ENCODE measurements at places on chromosomes 4 and X.

DNA sequence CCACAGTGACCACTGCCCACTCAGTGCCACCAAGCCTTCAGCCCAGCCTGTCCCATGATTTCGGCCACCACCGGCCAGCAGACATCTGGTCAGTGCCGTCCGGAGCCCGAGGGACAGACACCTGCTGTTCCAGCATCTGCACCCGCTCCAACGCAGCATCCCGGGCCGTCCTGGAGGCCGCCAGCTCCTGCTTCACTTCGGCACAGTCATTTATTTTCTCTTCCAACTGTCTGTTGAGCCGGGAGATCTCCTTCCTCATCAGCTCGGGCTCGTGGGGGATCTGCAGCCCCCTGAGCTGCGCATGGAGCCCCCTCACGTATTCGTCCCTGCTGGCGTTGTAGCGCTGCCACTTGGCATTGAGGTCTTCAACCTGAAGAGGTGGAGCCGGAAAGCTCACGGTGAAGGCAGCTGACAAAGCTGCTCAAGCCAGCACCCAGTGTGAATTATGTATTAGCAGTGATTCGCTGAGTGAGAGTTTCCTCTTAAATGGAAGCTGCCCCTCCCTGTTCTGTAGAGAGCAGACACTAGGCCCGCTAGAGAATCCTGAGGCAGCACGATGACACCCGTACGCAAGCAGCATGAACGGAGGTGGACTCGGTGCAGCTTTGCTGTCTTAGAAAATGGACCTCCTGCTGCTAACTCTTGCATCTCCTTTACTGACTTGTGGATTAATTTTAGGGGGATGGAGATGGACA is 11.4 kb downstream of the TNIP2 start:
- no peak for DNase-seq

DNA sequence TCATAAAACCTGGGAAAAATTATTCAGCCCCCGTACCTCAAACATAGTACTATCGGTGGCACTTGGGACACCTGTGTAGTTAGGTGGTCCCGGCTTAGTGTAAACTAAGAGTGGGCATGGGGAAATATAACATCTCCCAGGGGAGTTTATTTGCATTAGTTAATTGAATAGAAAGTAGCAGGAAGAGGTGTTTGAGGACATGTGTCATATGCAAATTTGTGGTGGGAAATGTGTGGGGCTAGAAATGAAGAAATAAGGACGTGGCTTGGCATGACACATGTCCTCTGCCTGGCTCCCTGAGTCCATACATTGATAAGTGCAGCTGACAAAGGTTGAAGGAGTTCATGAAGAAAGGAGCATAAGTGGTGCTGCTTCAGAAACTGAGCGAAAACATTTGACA is 483.6 kb downstream of the SH2D1A start:
- no peak for DNase-seq

DNA sequence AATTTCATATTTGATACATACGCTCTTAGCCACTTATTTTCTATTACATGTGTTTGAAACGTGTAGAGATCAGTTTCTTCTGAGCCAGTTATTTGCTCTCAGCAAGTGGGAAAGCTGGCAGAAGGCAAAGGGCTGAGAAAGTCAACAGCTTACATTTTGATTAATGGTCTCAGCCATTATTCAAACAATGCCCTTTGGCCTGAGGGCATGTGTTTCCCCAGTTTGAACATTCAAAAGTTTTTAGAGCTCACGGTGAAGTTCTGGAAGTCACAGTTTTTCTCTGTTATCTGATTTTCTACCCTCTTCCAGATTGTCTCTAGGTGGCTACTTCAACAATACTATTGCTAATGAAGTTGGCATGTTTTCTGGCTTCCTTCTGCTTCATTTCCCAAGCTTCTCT is 591.8 kb upstream of the CPEB2 start:
- DNase-seq, result no peak

DNA sequence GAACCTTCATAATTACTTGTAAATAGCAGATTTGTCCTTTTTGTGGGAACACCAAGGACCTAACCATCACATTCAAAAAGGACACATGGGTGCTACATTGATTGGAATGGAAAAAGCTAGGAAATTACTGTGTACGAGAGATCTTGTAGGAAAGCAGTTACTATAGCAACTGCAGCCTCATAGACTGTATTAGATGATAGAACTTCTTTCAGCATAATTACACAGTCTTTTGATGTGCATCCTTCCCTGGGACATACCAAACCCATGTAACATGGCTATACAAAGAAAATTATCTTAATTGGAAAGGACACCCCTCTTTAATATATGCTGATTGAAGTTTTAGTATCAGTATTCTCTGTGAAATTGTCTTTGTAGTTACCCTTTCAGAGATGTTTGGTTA is 130.7 kb upstream of the CTSO start:
- no peak for DNase-seq

DNA sequence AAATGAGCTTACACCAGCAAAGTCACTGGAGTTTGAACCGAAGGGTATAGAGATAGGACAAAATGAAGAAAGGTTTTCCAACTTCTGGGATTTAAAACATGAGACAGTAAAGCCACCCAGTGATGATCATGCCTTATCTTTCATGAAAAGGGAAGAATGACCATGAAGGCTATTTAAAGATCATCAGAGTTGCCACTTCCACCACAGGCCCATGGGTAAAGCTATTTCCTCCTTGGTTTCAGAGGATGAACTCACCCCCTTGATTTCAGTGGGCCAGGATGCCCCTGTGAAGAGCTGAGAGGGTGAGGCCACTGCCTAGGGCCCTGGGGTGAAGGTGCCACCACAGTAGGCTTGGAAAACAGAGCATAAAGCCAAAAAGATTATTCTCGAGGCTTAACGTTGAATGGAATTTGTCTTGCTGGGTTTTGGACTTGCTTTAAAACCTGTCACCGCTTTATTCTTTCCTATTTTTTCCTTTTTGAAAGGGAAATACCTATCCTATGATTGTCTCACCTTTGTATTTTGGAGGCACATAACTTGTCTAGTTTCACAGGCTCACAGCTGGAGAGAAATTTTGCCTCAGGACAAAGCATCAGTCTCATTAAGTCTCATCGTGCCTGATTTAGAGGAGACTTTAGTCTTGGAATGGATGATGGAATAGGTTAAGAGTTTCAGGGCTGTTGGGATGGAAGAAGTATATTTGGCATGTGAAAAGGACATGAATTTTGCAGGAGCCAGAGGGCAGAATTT is 254.0 kb downstream of the SNCA start:
- no peak for DNase-seq

GRCh38 chr4:38514465-38515146 is 149.4 kb upstream of the KLF3 start:
- no peak for DNase-seq

DNA sequence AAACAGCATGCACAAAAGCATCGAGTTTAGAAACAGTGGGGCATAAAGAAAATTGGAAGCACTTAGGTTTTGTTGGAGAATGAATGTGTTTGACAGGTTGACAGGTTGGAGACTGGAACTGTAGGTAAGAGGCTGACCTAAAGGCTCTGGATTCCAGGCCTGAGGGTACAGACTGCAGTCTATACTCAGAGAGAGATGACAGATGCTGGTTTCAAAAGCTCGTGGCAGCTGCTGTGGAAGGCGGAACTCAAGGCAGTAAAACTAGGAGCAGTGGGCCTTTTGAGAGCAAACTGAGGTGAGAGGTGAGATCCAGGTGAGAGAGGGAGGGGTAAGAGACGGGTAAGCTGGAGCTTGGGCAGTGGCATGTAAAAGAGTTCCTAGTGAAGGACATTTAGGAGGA is 415.2 kb downstream of the TRIML1 start:
- no peak for DNase-seq

All from CD4-positive, alpha-beta T cell treated with Interleukin-17A for 1 hour (primary cell).